T-cell (primary cell): ENCODE measurements at places on chromosomes 1 and 21. TPM values are rescaled to one million over a fixed set of nuclear protein-coding genes. Genes with fewer than 3 reads are reported as not detected.

DNA sequence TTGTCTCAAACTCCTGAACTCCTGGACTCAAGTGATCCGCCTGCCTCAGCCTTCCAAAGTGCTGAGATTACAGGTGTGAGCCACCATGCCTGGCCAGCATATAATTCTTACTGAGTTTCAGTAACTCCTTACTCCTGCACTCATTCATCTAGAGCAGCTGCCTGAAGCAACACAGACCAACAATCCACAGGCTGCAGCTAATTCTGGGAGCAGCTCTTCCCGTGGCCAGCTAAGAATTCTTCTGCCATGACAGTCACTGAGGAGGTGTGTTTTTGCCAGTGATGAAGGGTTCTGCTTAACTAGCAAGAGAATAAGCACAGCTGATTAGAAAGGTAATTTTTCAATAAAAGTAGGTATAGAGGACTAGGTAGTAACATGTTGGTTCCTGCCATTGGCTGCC is 5.4 kb downstream of the VTCN1 start:
- peaks cover 34% of the 10 kb centered on the region for H3K27me3 ChIP-seq
- no peak overlapping the region for H3K4me3 ChIP-seq
- no peak for DNase-seq
- H3K27ac ChIP-seq = no peak overlapping the region
- H3K4me1 ChIP-seq = no peaks in the 10 kb centered on the region
- no peaks in the 10 kb centered on the region for H3K36me3 ChIP-seq

DNA sequence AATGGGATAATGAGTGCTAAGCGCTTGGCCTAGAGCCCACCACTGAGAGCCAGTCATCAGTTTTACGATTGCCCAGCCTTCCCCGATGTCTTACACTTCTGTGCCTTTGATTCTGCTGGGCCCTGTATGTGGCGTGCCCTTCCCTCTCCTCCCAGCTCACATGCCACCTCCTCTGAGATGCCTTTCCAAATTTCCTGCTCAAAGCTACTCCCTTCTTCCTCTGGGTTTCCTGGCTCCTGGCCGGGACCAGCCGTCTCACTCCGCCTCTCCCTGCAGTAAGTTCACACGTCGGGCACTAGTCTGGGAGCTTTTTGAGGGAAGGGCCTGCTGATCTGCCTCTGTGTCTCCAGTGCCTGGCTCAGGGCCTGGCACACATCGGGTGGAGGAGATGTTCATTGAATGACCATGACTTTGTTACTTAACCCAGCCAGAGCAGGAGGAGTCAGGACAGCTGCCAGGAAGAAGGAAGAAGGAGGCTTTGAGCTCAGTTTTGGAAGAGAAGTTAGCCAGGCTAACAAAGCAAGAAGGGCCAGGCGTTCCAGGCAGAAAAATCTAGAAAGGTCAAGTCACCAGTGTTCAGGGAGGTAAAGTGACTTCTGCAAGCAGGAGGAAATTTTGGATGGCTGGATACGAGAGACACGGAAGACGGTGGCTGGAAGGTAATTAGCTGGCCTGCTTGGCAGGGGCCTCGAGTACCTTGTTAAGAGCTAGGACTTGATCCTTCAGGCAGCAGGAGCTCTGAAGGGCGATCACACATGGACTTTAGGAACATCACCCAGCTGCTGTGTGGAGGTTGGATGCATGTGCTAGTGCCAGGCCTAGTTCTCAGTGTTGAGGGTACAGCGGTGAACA is 63.6 kb downstream of the EPHB2 start:
- no peaks in the 10 kb centered on the region for H3K27me3 ChIP-seq
- no peak overlapping the region for H3K4me3 ChIP-seq
- no peak for DNase-seq
- H3K36me3 ChIP-seq = no peaks in the 10 kb centered on the region

DNA sequence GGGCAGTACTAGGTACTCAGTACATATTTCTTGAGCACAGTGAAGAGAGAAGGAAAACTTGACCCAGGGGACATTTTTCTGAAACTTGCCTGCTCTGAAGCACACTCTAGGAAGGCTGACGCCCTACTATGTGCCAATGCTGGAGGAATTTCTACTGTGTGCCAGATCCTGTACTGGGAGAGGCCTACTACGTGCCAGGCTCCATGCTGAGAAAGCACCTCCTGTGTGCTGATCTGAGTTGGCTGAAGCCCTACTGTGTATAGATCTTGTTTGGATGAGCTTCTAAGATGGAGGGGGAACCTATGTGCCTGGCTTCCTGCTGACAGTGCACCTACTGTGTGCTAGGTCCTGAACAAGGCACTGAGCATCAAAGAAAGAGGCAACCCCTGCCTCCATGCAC is 86.2 kb downstream of the GRIK3 start:
- H3K4me3 ChIP-seq = no peak overlapping the region
- DNase-seq = no peak
- no peaks in the 10 kb centered on the region for H3K27me3 ChIP-seq
- H3K4me1 ChIP-seq = no peaks in the 10 kb centered on the region

DNA sequence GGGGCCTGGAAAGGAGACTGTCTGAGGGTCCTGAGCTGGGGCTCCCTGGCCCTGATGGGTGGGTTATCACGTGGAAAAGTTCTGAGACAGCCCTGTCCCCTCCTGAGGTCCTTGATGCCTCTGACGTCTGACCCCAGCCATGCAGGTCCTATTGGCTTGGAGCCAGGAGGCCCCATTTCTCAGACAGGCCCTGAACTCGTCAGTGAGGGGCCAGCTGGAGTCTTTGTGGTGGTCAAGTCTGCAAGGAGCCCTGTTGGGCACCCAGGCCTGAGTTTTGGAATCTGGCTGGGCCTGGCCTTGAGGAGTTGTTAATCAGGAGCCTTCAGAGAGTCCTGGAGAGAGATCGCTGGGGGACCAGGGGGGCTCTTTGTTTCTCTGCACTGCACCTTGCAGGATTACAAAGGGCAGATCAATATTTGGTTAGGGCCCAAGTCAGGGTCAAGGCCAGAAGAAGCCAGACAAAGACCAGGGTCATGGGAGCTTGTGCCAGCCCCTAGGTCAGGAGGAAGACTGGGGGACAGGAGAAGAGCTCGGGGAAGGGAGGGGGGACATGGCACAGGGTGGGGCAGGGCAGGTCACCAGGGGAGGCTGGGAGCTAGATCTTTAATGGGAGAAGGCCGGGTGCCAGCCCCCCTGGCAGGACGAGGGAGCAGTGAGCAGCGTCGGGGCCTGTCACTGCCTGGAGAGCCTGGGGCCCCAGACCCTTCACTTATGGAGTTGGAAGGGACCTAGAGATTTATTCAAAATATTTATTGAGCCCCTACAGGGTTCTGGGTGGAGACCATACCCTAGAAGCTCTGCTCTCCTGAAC is 83.2 kb downstream of the PTPRU start:
- no peak overlapping the region for H3K27ac ChIP-seq
- no peaks in the 10 kb centered on the region for H3K4me1 ChIP-seq
- H3K4me3 ChIP-seq = no peak overlapping the region
- H3K27me3 ChIP-seq = no peaks in the 10 kb centered on the region
- DNase-seq = no peak
- H3K36me3 ChIP-seq = no peaks in the 10 kb centered on the region

AIRE gene
- 0.46 TPM for total RNA-seq

RXFP4 gene
- total RNA-seq = not detected

DNA sequence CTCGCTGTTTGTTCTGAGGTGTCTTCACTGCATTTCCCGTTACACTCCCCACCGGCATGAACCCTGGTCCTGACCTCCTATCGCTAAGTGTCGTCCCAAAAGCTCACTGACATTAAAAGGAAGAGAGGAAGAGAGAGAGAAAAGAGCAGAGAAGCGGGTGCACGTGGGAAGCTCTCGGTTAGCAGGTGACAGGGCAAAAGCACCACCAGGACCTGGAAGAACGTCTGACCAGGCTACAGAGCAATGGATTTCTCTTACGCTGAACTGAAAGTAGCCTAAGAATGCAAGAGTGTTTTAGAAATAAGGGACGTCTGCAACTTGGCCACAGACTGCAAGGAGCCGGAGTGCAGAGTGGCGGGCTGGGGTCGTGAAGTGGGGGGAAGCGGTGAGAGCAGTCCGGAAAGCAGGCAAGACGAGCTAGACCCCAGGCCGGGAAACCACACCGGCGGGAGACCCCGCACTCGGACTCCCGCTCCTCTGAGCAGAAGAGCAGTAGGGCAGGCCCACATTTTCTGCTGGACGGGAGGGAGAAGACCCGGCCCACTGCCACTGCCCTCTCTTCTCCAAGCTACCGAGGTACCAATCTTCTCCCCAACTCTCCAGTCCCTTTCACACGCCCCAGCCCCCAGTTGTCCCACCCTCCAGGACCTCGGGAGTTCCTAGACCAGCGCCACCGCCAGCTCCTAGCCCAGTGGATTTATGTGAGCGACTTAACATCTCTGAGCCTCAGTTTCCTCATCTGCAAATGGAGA is 8.3 kb upstream of the MPZL1 start:
- H3K36me3 ChIP-seq = no peaks in the 10 kb centered on the region
- DNase-seq = peak; percentile 16
- H3K4me3 ChIP-seq = peak overlapping the region; percentile 70
- H3K27me3 ChIP-seq = no peaks in the 10 kb centered on the region
- peak overlapping the region; percentile 38 for H3K27ac ChIP-seq

DNA sequence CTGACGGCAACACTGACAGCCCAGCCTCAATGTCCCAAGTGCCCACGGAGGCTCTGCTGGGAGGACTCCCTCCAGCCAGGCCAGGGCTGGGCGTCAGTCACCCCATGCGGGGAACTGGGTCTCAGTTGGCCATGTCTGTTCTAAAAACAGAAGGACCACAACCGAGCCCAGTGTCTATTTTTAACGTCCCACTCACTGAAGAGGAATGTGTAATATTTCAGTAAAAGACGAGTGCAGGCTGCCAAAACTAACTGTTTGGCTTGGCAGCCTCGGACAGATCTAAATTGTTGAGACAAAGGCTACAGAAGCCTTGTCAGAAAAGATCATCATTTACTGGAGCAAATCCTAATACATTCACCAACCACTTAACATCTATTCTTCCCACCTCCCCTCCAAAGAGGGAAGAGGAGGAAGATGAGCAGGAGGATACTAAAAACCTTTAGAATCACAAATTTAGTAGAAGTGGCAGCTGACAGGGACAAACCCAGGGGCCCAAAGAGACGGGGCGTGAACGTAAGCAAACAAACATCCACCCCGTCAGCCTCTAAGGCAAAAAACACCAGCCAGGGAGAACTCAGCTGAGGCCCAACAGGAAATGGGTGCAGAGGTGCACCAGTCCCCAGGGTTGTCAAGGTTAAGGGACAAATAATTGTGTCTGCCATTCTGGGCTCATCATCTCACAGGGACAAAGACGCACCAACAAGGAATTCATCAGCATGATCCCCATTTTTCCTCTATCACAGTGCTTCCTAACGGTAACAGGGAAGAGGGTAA is 18.7 kb downstream of the C1orf198 start:
- no peak for DNase-seq
- H3K27ac ChIP-seq = no peak overlapping the region
- H3K4me1 ChIP-seq = no peaks in the 10 kb centered on the region
- no peak overlapping the region for H3K4me3 ChIP-seq
- H3K36me3 ChIP-seq = no peaks in the 10 kb centered on the region

DNA sequence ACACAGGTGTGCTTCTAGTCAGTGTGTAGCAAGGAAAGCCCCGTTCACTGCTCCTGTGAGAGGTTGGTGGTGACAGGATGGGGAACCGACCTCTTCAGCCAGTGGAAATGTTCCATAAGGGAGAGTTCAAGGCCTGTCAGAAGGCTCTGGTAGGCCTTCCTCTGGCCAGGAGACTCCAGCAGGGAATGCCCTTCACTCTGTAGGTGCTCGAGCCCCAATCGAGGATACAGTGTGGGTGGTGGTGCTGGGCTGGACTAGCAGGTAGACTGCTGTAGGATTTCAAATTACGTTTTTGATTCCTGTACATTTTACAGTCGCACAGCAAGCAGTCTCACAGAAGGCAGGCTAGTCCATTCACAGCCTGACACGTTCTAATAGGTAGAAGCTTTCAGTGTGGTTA is 37.8 kb downstream of the NCF2 start:
- H3K27ac ChIP-seq = no peak overlapping the region
- H3K27me3 ChIP-seq = no peaks in the 10 kb centered on the region
- no peak overlapping the region for H3K4me3 ChIP-seq
- H3K36me3 ChIP-seq = peaks cover 15% of the 10 kb centered on the region

DNA sequence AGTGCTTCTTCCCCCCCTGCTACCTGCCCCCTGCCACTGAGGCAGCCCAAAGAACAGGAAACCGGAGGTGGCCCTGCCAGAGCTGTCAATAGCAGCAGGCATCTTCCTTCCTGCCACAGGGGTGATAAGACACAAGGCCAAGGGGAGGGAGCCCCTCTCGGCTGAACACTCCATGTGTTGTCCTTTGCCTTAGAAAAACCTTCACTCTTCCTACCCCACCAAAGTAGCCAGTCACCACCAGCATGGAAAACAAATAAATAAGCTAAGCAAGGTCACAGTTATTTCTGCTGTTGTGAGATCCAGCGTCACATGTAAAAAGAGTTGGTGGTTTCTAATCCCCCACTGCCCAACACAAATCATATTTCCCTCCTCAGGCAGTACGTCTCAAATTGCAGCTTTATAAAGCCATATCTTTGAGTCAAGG is 104.8 kb upstream of the DPT start:
- no peaks in the 10 kb centered on the region for H3K36me3 ChIP-seq
- no peaks in the 10 kb centered on the region for H3K27me3 ChIP-seq
- H3K4me1 ChIP-seq = peaks cover 4% of the 10 kb centered on the region
- no peak overlapping the region for H3K27ac ChIP-seq
- DNase-seq = no peak
- no peak overlapping the region for H3K4me3 ChIP-seq

CHIA gene
- not detected for total RNA-seq

C1orf198 gene
- total RNA-seq = 5.6 TPM

DNA sequence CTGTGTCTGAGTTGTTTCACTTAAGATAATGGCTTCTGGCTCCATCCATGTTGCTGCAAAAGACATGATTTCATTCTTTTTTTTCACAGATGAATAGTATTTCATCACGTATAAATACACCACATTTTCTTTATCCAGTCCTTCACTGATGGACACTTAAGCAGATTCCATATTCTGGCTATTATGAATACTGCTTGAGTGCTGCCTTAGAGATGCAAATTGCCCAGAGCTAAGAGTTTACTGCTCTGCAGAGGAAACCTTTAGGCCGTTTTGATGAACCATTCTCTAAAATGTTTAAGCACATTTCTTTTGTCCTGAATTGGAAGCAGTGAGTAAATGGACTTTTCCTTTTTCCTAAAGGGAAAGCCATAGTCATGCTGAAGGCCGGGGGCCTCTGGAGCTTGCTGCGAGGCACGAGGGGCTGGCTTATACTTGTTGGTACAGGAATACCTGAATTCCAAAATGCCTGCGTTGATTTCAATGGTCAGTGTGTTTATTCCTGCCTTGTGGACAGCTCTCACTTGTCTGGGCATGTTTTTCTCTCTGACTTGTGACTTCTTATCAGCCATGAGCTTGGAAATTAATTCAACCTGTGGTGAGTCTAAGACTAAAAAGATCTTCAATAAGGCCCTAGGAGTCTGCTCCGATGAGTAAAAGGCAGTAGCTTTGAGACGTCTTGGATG is 201.0 kb upstream of the MAP1LC3C start:
- H3K4me1 ChIP-seq = no peaks in the 10 kb centered on the region
- H3K27ac ChIP-seq = no peak overlapping the region
- no peaks in the 10 kb centered on the region for H3K36me3 ChIP-seq
- no peak for DNase-seq

GRCh38 chr1:155485945-155486344 is 76.7 kb downstream of the ASH1L start:
- DNase-seq = no peak
- no peak overlapping the region for H3K4me3 ChIP-seq
- H3K4me1 ChIP-seq = no peaks in the 10 kb centered on the region
- H3K36me3 ChIP-seq = peaks cover 12% of the 10 kb centered on the region
- H3K27ac ChIP-seq = no peak overlapping the region
